Left forelimb (tissue), 1 donor: ENCODE measurements at places on chromosomes 7 and 10.

GRCh38 chr10:130884456-130884855 is 427.1 kb downstream of the TCERG1L start:
- no peak for DNase-seq

- no peak for DNase-seq
These were observed 373.6 kb upstream of the LRGUK start for GRCh38 chr7:133753513-133753912.

DNA sequence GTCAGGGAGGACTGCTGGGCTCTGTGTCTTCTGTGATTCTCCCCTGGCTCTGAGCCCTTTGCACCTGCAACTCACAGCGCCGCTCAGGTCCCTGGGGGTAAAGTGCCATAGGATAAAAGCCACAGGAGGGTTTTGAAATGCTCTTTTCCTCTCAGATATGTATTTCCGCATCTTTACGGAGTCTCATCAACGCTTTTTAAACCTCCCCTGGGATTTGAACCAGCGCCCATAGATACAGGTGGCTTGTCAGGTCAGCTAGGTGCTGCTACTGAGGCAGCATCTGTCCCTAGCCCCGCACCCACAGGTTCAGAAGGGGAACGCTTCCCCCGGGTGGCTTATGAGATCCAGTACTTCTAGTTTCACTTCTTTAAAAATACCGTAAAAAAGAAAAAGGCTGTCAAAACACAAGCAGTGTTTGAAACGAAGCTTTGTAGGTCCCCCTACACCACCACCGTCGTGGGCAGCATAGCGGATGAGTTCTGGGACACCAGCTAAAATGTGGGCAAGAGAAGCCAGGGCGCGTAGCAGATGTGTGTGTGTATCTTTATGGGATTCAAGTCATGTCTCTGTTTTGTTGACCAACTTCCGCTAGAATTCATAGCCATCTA is 173.5 kb downstream of the CUX1 start:
- DNase-seq = no peak

DNA sequence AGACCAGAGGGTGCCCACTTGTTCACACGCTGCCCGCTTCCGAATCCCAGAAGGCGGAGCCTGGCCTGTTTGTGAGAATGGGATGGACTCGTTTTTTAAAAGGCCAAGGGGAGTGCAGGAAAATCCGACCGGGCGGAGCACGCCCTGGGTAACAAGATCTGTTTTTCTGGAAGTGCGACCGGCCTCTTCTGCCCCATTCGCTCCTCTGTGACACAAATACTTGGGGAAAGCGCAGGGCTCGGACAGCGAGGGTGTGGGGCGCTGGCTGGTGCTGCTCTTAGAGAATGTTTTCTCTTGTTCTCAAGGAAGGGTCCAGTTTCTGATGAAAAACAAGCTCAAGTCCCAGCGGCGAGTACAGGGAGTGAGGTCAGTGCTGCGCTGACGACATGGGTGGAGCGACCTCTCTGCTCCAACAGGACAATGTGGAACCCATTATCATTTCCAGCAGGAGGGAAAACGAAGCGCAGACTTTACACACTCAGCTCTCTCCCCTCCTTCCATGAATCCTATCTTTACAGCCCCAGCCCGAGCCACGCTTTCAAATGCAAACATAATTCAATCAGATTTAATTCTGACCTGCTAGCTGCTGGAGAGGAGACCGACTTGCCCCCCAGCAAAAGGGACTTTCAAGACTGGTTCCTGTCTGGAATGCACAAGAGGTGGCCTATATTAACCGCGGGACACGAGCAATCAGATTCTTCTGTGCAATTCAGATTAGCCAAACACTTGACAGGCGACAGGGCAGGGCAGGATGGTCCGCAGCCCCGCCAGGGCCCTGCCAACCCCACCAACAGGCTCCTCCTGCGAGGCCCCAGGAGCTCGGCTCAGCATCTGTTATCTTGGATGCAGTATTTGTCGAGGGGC is 1.1 kb downstream of the RADIL start:
- DNase-seq = peak; percentile 83

DNA sequence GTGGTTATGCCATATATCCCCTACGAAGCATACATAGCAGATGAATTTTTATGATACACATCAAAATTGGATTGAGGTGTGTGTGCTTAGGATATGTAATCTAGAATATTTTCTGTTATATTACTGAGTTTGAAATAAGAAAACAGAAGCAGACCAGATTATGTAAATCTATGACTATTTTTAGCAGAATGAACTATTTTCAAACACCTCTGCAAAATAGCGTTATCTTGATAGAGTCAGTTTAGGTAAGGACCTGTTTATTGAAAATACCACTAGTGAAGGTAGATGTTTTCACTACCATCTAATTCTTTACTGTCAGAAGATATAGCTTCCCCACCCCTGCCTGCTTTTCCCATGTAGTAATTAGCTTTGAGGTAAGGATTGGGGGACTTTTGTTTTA is 9.1 kb downstream of the LANCL2 start:
- no peak for DNase-seq

- no peak for DNase-seq
These were observed 29.6 kb downstream of the PFKFB3 start for GRCh38 chr10:6232225-6232807.

GRCh38 chr7:130963339-130963738 is 229.3 kb upstream of the KLF14 start:
- no peak for DNase-seq

- DNase-seq = no peak
These were observed 49.0 kb downstream of the CCDC71L start for GRCh38 chr7:106611911-106612310.

GRCh38 chr10:99742701-99743100 is 10.7 kb downstream of the CUTC start:
- no peak for DNase-seq

- DNase-seq = no peak
These were observed 5.3 kb downstream of the FRMD4A start for GRCh38 chr10:14325325-14325955.

- DNase-seq = no peak
These were observed 25.1 kb downstream of the PWWP2B start for GRCh38 chr10:132421847-132422751.

DNA sequence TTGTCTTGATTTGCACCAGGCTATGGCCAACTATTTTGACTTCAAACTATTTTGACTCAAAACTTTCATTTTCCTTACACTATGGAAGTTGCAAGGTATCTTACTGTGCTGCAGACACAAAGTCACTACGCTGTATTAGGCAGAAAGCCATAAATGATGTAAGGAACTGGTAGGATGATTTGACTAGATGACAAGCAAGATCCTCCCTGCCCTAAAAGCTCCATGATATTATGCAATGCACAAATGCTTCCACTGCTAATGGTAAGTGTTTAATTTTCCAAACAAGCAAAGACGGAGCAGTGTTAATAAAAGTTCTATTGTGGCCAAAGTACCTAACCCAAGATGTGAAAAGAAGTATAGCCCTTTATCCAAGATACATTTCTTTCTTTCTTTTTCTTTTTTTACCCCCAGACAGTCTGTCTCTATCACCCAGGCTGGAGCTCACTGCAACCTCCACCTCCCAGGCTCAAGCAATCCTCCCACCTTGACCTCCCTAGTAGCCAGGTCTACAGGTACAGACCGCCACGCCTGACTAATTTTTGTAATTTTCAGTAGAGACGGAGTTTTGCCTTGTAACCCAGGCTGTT is 98.2 kb downstream of the ANK3 start:
- DNase-seq = no peak

DNA sequence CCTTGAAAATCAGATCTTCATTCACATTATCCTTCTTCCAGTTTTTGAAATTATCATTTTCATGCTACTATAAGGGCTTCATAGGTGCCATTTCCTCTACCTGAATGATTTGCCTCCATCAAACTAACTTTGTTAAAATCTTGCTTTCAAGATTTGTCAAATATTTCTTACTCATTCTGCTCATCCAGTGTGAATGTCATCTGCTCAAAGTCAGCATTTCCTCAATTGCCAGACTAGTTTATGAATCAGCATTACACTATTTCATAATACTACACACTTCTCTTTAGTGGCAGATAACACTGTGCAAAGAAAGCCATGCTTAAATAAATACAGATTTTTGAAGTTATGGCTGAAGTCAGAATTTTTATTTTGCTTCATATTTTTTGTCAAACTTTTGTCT is 21.3 kb upstream of the LIPF start:
- no peak for DNase-seq

DNA sequence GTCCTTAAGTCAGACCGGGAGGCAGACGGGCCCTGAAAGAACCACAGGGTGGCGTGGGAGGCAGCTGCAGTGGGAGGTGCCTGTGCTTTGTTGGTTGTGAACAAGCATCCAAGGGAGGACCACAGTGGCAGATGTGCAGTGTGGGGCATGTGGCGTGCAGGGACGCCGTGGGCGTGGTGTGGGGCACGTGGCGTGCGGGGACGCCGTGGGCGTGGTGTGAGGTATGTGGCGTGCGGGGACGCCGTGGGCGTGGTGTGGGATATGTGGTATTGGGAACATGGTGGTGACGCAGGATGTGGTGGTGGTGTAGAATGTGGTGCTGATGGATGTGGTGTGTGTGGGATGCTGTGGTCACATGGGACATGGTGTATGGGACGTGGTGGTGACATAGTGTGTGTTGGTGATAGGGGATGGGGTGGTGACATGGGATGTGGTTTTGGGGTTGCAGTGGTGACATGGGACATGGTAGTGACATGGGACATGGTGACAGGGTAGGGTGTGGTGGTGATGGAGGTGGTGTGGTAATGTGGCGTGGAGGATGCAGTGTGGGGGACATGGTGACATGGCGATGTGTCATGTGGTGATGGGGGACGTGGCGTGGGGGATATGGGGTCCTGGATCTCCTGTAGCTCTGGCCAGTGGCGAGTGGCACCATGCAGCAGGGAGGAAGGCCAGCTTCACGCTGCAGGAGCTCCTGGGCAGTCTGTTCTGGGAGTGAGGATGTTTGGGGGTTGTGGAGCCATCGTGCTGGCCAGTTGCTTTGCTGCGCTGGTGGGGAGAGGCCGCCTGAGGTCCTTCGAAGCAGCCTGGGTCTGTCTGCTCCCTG is 78.8 kb downstream of the INPP5A start:
- peak; percentile 54 for DNase-seq

DNA sequence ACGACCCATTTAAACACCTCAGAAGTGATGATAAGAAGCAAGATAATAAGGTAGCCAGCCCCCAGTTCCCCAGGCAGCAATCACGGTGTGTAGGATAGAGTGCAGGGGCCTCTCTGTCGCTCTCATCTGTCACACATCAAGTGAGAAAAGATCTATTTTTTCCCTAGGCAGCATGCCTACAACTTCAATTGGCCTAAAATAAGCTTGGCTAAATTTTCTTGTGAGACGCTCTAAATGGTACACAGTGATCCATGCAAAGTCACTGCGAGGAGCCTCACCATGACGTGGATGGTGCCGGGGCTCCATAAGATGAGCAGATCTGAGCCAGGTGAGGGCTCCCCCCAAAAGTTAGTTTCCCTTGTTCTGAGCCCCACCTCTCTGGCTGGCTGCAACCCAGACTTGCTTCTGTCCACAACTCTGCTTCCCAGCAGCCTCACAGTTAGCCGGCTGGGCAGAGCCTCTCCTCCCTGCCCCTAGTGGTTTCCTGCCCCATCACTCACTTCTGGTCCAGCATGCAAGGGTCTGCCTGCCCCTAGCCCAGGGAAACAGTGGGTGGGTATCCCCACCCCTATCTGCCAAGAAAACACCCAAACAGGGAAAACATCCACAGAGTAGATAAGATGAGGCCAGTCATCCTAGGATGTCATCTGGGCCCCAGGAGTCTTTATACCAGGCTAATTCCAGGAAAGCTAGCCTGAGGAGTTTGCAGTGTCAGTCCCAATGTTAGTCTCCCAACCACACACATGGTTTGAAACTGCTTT is 342.1 kb downstream of the GRID1 start:
- DNase-seq = no peak

- no peak for DNase-seq
These were observed 126.4 kb upstream of the GHITM start for GRCh38 chr10:84012831-84013458.

GRCh38 chr10:93954726-93955363 is 38.9 kb upstream of the PLCE1 start:
- no peak for DNase-seq

DNA sequence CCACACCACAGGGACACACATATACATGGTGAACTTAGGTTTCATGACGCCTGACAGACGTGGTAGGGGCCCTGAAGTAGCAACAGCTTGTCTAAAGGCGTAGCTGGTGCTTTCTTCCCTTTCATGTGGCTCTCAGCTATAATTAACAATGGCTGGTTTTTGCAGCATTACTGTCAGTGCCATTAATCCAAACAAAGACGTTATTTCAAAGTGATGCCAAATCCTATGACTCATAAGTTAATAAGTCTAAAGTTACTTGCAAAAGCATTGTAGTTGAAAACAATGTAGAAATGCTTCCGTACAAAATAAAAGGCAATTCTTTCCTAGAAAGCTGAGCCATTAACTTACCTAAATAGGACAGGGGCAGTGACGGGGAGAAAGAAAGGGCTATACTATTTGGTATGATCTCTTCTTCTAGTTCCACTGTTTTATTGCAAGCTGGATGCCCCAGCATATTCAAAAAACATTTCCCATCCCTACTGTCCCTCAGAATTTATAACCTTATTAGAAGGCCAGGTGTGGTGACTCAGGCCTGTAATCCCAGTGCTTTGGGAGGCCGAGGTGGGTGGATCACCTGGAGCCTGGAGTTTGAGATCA is 105.4 kb downstream of the ODAD2 start:
- no peak for DNase-seq

GRCh38 chr7:154440651-154441050 is 388.5 kb downstream of the DPP6 start:
- no peak for DNase-seq

DNA sequence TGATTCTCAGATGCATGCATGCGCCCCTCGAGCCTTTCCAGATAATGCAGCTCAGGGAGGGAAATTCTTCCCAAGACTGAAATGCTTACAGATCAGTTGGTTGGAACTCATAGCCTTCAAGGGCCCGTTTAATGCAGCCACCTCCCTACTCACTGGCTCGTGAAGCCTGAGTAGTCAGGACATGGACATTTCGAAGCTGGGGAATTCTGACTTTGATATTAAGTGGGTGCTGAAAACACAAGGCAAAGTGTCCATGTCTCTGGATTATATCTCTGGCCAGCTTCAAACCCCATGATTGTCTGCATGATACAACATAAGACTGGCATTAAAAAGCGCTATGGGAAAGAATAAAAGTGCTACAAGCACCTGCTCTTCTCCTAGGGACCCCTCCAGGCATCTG is 207.5 kb downstream of the HERPUD2 start:
- no peak for DNase-seq

GRCh38 chr7:28702171-28702570 is 256.0 kb downstream of the TRIL start:
- no peak for DNase-seq

GRCh38 chr7:50632561-50633413 is 67.6 kb upstream of the DDC start:
- DNase-seq = no peak

- DNase-seq = no peak
These were observed 214.7 kb upstream of the SLC26A5 start for GRCh38 chr7:103660455-103661371.

- peak; percentile 77 for DNase-seq
These were observed 10.4 kb downstream of the TNS3 start for GRCh38 chr7:47571331-47572093.

GRCh38 chr7:22598318-22598920 is 98.4 kb upstream of the STEAP1B start:
- DNase-seq = no peak

GRCh38 chr7:55071411-55072175 is 52.8 kb downstream of the EGFR start:
- no peak for DNase-seq
